ENCODE measurements at places on chromosomes 3 and 15.
A peak's percentile ranks its signal among the peaks of the same experiment; 100 is the strongest.

- DNase-seq, result no peak
Observed at GRCh38 chr15:93018574-93018973, 70.4 kb downstream of the RGMA start.

- no peak for DNase-seq
Observed at GRCh38 chr3:170057550-170057949, 19.8 kb downstream of the GPR160 start.

- no peak for DNase-seq
Observed at GRCh38 chr3:139307601-139308555, 35.9 kb upstream of the MRPS22 start.

DNA sequence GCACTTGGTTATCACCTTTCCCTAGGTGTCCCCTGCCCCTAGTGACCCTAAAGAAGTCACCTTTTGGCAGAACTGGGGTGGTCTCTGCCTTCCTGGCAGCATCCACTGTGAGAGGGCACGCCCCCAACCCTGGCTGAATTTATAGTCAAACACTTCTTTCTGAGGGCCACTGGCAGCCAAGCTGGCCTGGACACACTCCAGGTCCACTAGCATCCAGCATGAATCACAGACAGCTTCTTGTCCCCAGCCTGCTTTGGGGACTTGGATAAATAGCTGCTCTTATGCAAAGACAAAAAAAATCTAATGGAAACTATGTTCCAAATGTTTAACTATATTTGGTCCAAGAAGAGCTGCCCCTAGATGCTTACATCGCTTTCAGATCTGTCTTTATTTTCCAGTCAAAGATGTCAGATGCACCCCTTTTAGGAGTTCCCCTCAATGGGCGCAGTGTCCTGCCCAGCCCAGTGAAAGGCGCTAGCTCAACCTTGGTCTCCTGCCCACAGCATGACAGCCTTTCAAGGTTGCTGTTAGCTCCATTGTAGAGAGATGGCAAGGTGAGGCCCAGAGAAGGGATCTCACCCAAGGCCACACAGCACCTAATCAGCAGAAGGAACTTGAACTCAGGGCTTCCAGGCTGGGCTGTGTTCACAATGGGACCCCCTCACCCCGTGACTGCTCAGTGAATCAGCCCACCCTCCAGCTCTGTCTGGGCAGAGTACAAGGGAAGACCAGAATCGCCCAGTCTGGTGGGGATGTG, 7.0 kb downstream of the RASL12 start:
- no peak for DNase-seq

GRCh38 chr3:158102242-158103080, 3.8 kb downstream of the SHOX2 start:
- DNase-seq, result no peak

DNA sequence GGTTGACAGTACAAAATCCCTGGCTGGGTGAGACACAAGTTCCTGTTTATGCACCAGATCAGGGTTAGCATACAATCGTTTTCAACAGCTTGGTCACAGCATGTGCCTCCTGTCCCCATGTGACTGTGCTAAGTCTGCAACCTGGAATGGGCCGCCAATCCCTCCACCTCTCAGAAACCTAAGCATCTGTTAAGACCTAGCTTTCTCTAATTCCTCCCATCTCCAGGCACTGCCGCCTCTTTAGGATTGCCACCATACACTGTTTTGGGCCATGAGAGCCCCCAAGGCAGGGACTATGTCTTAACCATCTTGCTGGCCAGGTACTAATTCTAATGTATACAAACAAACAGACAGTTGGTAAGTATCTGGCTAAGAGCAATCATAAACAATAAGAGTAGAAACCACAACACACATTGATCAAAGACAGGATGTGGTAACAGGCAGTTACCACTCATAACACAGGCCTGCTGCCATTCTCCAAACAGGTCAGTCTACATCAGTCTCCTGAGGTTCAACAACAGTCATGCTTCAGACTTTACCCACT, 25.6 kb downstream of the SEC22C start:
- peak; percentile 87 for DNase-seq

DNA sequence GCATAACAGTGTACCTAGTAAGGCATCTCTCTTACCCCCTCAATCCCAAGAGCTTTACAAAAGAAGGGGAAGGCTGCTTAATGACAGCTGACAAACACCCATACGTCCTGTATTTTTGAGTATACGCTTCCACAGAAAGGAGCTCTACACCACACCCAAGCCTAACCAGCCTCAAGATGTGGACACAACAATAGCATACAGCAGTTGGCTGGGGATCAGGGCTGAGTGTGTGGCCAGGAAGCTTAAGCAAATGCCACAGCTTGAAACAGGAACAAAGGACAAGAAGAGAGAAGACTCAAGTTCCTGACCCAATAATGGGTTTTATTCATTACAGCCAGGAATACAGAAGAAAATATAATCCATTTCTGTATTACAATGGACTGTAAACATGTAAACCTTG, 6.9 kb downstream of the HEXA start:
- DNase-seq, result no peak

All from CD4-positive, alpha-beta T cell (primary cell).